ENCODE measurements at places on chromosomes 11 and 22. TPM values are rescaled to one million over a fixed set of nuclear protein-coding genes. Genes with fewer than 3 reads are reported as not detected.
A peak's percentile ranks its signal among the peaks of the same experiment; 100 is the strongest.

GRCh38 chr22:39543095-39543494 is 10.5 kb upstream of the RPS19BP1 start:
- no peak overlapping the region for H3K4me3 ChIP-seq
- peaks cover 14% of the 10 kb centered on the region for H3K4me1 ChIP-seq
- no peak overlapping the region for H3K27ac ChIP-seq
- peak; percentile 29 for DNase-seq
- no peaks in the 10 kb centered on the region for H3K36me3 ChIP-seq
- no peaks in the 10 kb centered on the region for H3K27me3 ChIP-seq

- H3K27ac ChIP-seq: no peak overlapping the region
- H3K4me3 ChIP-seq: no peak overlapping the region
- H3K36me3 ChIP-seq: peaks cover 71% of the 10 kb centered on the region
These were observed 22.8 kb downstream of the CTTN start for GRCh38 chr11:70421123-70421522.

- no peak overlapping the region for H3K4me3 ChIP-seq
- DNase-seq: peak; percentile 10
- peaks cover 8% of the 10 kb centered on the region for H3K4me1 ChIP-seq
- no peaks in the 10 kb centered on the region for H3K36me3 ChIP-seq
- H3K27ac ChIP-seq: no peak overlapping the region
These were observed 103.8 kb downstream of the FAM168A start for GRCh38 chr11:73493956-73494598.

GRCh38 chr11:8723711-8724110 is 41.1 kb downstream of the RPL27A start:
- H3K27ac ChIP-seq: peak overlapping the region; percentile 92
- H3K4me1 ChIP-seq: peaks cover 51% of the 10 kb centered on the region
- no peak for DNase-seq
- no peaks in the 10 kb centered on the region for H3K27me3 ChIP-seq

GRCh38 chr11:134521452-134522289 is 109.6 kb upstream of the B3GAT1 start:
- no peak overlapping the region for H3K4me3 ChIP-seq
- DNase-seq: no peak
- H3K27me3 ChIP-seq: no peaks in the 10 kb centered on the region
- no peak overlapping the region for H3K27ac ChIP-seq
- H3K4me1 ChIP-seq: peaks cover 5% of the 10 kb centered on the region
- H3K36me3 ChIP-seq: no peaks in the 10 kb centered on the region

GRCh38 chr11:83299681-83300080 is 13.5 kb upstream of the CCDC90B start:
- no peak for DNase-seq
- peaks cover 6% of the 10 kb centered on the region for H3K4me1 ChIP-seq
- no peak overlapping the region for H3K4me3 ChIP-seq

DNA sequence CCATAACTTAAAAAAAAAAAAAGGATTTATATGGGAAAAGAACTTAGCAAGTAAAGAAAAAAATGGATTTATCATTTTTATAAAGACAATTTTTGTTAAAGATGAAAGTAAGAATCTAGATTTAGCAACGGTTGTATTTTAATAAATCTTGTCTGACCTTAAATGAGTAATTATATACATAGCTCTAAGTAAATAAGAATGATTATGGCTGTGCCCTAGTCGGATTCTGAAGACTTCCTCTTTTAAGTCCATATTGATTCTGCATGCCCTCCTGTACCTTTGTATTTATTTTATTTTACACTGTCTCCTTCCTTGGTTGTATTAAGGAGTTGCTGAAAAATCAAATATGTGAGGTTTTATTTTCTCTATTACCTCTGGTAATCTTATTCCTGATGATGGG is 7.1 kb downstream of the RBX1 start:
- H3K27ac ChIP-seq: no peak overlapping the region
- H3K4me1 ChIP-seq: peaks cover 8% of the 10 kb centered on the region
- H3K4me3 ChIP-seq: no peak overlapping the region
- H3K27me3 ChIP-seq: no peaks in the 10 kb centered on the region
- peaks cover 11% of the 10 kb centered on the region for H3K36me3 ChIP-seq

GRCh38 chr11:86034710-86035109 is 34.2 kb downstream of the PICALM start:
- peaks cover 18% of the 10 kb centered on the region for H3K4me1 ChIP-seq
- H3K27ac ChIP-seq: no peak overlapping the region
- H3K4me3 ChIP-seq: no peak overlapping the region
- no peaks in the 10 kb centered on the region for H3K27me3 ChIP-seq

- no peaks in the 10 kb centered on the region for H3K36me3 ChIP-seq
- H3K4me1 ChIP-seq: peaks cover 19% of the 10 kb centered on the region
- H3K27me3 ChIP-seq: no peaks in the 10 kb centered on the region
These were observed 846 bp upstream of the NRGN start for GRCh38 chr11:124738713-124739478.

GRCh38 chr11:44973632-44974401 is 23.1 kb upstream of the TP53I11 start:
- H3K36me3 ChIP-seq: no peaks in the 10 kb centered on the region
- no peak for DNase-seq
- no peak overlapping the region for H3K27ac ChIP-seq
- H3K4me3 ChIP-seq: no peak overlapping the region
- no peaks in the 10 kb centered on the region for H3K27me3 ChIP-seq

DNA sequence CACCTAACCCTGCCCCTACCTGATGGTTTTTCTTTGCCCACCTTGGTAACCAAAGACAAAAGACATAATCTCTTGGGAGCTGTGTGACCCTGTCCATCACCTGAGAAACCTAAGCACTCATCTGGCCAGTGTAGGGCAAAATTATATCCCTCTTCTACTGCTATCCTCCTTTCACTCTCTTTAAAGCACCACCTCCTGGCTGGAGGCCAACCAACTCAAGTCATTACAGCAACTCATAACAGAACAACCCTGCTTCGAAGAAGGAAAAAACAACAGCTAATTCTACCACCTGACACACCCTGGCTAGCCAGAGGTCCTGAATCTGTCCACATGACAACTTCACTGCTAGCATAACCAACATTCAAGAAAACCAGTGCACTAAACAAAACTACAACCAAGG is 45.5 kb downstream of the GAS2 start:
- H3K4me3 ChIP-seq: no peak overlapping the region
- H3K27ac ChIP-seq: no peak overlapping the region
- H3K27me3 ChIP-seq: no peaks in the 10 kb centered on the region
- H3K4me1 ChIP-seq: no peaks in the 10 kb centered on the region

DNA sequence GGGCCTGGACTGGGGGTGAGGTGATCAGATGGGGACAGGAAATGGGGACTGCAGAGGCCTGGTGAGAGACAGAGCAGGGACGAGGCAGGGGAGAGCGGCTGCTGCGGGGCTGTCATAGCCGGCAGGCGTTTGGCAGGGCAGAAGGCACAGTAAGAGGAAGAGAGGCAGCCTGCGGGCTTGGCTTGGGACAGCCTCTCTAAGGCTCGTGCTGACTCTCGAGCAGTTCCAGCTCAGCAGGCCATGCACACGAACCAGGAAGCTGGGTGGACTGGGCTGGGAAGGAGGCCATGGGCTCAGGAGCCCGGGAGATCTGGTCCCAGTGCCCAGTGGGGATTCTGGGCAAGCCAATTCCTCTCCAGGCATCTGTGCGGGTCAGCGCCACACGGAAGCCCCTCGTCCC is 19.6 kb upstream of the EIF3D start:
- H3K36me3 ChIP-seq: no peaks in the 10 kb centered on the region
- peak; percentile 43 for DNase-seq
- H3K4me1 ChIP-seq: no peaks in the 10 kb centered on the region
- H3K27ac ChIP-seq: no peak overlapping the region
- no peaks in the 10 kb centered on the region for H3K27me3 ChIP-seq
- no peak overlapping the region for H3K4me3 ChIP-seq

GRCh38 chr11:70075836-70076235 is 2.3 kb upstream of the ANO1 start:
- no peaks in the 10 kb centered on the region for H3K27me3 ChIP-seq
- H3K36me3 ChIP-seq: no peaks in the 10 kb centered on the region
- no peak overlapping the region for H3K4me3 ChIP-seq
- H3K27ac ChIP-seq: peak overlapping the region; percentile 46
- no peak for DNase-seq

DNA sequence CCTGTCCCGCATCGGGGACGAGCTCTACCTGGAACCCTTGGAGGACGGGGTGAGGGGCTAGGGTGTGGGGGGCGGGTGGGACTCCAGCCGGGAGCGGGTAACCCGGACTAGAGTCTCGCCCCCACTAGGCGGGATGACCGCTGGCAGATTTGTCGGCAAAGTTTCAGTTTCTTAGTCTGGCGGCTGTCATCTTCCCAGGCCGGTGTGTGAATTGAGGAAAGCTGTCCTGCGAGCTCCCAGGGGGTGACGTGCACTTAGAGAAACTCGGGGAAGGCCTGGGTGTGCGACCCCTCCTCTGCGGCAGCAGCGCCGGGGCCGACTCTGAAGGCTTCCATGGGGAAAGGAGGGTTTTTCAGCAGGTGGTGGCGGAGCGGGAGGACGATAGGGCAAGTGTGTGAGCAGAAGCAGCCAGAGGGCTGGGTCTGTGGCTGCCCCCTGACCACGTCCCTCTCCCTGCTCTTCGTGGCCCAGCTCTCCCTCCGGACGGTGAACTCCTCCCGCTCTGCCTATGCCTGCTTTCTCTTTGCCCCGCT is 463 bp downstream of the RAD9A start:
- peaks cover 4% of the 10 kb centered on the region for H3K4me1 ChIP-seq
- H3K27me3 ChIP-seq: no peaks in the 10 kb centered on the region
- H3K27ac ChIP-seq: no peak overlapping the region
- peak overlapping the region; percentile 88 for H3K4me3 ChIP-seq

- H3K4me3 ChIP-seq: peak within 1 kb of the TSS; percentile 94
- H3K4me1 ChIP-seq: peaks cover 5% of the 10 kb centered on the region
- H3K27ac ChIP-seq: peak within 1 kb of the TSS; percentile 82
- peak; percentile 83 for DNase-seq
These were observed at the start of gene NFRKB for GRCh38 chr11:129895126-129896041. NFRKB (minus strand) TSS chr11:129895578; CDS start chr11:129892849, 2,729 bp downstream.

- H3K36me3 ChIP-seq: peaks cover 3% of the 10 kb centered on the region
- no peak for DNase-seq
- H3K27ac ChIP-seq: no peak overlapping the region
- no peak overlapping the region for H3K4me3 ChIP-seq
These were observed 83.0 kb upstream of the YWHAH start for GRCh38 chr22:31861226-31861840.

GRCh38 chr22:48520884-48521588 is 1306.6 kb downstream of the BRD1 start:
- H3K4me3 ChIP-seq: no peak overlapping the region
- no peaks in the 10 kb centered on the region for H3K27me3 ChIP-seq
- no peaks in the 10 kb centered on the region for H3K36me3 ChIP-seq
- H3K27ac ChIP-seq: no peak overlapping the region
- H3K4me1 ChIP-seq: no peaks in the 10 kb centered on the region
- DNase-seq: no peak

DNA sequence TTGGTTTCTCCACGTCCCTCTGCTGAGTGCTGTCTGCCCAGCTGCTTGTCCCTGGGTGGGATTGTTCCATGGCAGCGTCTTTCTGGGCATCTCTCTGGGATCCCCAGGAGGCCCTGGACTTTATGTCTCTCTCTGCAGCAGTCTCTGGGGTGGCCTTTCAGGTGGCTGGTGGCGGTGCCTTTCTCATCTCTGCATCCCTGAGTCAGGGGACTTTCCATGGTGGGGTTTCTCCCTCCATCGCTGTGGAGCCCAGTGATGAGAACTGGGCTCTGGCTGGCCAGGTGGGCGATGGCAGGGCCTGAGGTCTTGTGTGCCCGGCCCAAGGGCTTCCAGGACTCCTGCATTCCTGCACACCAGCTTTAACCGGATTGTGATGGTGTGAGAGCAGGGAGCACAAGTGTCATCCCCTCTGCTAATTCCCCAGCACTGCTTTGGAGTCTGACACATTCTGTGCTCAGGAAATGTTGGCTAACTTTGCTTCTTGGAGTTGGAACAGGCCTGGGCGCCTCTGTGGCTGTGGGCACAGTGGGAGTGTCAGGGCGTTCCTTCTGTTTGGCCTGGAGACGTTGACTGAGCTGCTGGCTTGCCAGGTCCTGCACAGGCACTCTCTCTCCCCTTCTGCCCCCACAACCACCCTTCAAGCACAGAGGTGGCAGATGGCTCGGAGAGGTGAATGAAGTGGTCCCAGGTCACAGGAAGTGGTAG is 27.9 kb downstream of the FAM83F start:
- H3K4me3 ChIP-seq: no peak overlapping the region
- H3K27me3 ChIP-seq: no peaks in the 10 kb centered on the region
- H3K27ac ChIP-seq: peak overlapping the region; percentile 43
- peaks cover 16% of the 10 kb centered on the region for H3K36me3 ChIP-seq
- H3K4me1 ChIP-seq: peaks cover 21% of the 10 kb centered on the region

- peaks cover 43% of the 10 kb centered on the region for H3K4me1 ChIP-seq
- H3K27me3 ChIP-seq: no peaks in the 10 kb centered on the region
- peak; percentile 29 for DNase-seq
These were observed 68.1 kb downstream of the PPP6R3 start for GRCh38 chr11:68528630-68529029.

- H3K27ac ChIP-seq: peak overlapping the region; percentile 60
- H3K4me1 ChIP-seq: peaks cover 36% of the 10 kb centered on the region
- no peaks in the 10 kb centered on the region for H3K36me3 ChIP-seq
- H3K27me3 ChIP-seq: no peaks in the 10 kb centered on the region
- peak; percentile 35 for DNase-seq
These were observed 42.1 kb upstream of the KLHL35 start for GRCh38 chr11:75474878-75475766.

GRCh38 chr22:27992294-27993165 is 73.5 kb upstream of the PITPNB start:
- no peak for DNase-seq
- no peaks in the 10 kb centered on the region for H3K27me3 ChIP-seq
- H3K27ac ChIP-seq: no peak overlapping the region
- H3K36me3 ChIP-seq: peaks cover 7% of the 10 kb centered on the region
- no peaks in the 10 kb centered on the region for H3K4me1 ChIP-seq

DNA sequence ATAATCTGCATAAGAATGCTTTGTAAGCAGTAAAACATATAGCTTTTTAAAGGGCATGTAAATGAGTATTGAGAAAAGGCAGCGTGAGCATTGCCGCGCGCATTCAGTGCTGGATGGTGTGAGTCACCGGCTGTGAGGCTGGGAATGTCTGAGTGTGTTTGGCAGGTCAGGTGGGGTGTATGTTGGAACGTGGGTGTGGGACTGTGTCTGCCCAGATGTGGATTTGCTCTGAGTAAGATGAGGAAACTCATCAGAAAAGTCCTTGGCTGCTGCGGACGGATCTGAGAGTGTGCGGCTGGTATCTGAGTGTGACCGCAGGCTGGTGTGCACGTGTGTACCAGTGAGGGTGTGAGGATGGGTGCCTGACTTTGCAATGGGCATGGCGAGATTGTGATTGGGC is 66.2 kb upstream of the NECTIN1 start:
- no peak overlapping the region for H3K27ac ChIP-seq
- no peaks in the 10 kb centered on the region for H3K36me3 ChIP-seq
- no peak for DNase-seq

PATE2 gene
- total RNA-seq: not detected

MYRF gene
- 0.27 TPM for total RNA-seq

OR8D1 gene
- not detected for total RNA-seq

FGF4 gene
- not detected for total RNA-seq

HBG2 gene
- not detected for total RNA-seq

CALCA gene
- total RNA-seq: 50.7 TPM

ADM gene
- total RNA-seq: 20.9 TPM

HTR3B gene
- not detected for total RNA-seq

HSCB gene
- 10.7 TPM for total RNA-seq

Measured in thyroid gland (tissue), 4 donors.